Hepatic stellate cell (primary cell): ENCODE measurements at places on chromosomes 3 and 15.

DNA sequence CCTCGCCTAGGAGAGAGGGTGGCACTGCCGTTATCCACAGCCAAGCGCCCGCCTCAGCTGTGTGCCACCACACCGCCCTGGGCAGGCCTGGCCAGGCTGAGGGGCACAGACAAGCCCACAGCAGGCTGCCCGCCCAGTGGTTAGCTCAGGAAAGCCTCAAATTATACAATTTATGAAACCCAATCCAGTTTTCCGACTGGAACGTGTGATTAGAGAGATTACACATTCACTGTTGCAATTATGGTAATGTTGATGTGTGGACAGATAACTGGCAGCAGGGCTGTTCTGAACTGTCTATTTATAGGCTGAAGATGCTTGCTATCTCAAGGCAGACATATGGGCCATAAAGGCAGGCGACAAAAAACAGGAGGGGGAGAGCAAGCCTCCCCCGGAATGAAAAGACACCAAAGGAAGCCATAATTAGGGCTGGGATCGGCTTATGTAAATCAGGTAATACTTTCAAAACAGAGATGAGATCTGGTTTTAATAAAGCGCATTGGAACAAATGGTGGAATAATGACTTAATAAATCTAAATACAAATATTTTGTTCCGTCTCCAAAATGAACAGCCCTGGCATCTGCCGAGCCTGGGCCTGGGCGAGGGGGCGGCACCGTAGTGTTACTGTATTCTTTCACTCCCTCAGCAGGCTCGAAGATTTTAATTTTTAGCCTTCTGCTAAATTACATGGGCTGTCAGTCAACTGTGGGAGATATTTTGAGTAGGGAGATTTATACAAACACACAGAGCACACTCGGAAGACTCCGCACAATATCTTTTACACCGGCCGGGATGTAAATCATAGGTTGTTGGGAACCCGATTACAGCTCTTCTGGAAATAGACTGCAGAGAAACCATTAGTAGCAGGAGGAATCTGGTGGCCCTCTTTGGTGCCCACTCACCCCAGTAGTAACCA is 103.1 kb upstream of the TLE3 start:
- DNase-seq, result no peak

- no peak for DNase-seq
Measured at GRCh38 chr15:59439576-59439975, 1.6 kb downstream of the FAM81A start.

DNA sequence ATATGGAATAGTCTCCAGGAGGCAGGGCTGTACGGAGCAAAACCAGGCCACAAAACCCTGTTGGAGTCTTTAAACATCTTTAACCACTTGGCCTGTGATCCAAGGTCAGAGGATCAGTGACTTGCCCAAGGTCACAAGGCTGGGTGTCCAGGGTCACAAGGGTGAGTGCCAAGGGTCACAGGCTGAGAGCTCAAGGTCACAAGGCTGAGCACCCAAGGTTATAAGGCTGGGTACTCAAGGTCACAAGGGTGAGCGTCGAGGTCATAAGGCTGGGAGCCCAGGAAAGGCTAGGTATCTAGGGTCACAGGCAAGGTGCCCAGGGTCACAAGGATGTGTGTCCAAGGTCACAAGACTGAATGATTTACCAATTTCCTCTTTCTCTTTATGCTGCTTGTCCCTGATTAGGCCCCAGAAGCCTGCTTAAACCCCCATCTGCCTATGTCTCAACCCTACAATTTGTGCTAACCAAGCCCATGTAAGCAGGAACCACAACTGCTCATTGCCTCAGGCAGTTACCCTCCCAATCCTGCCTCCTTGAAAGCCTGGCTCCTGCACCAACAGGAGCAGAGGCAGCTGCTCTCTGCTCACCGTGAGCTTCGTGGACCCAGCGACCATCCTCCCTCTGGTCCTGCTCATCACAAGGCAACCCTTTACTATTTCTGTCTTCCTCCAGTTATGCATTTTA is 51.5 kb downstream of the MGLL start:
- no peak for DNase-seq

GRCh38 chr3:186359078-186359477 is 3.0 kb downstream of the DGKG start:
- no peak for DNase-seq

DNA sequence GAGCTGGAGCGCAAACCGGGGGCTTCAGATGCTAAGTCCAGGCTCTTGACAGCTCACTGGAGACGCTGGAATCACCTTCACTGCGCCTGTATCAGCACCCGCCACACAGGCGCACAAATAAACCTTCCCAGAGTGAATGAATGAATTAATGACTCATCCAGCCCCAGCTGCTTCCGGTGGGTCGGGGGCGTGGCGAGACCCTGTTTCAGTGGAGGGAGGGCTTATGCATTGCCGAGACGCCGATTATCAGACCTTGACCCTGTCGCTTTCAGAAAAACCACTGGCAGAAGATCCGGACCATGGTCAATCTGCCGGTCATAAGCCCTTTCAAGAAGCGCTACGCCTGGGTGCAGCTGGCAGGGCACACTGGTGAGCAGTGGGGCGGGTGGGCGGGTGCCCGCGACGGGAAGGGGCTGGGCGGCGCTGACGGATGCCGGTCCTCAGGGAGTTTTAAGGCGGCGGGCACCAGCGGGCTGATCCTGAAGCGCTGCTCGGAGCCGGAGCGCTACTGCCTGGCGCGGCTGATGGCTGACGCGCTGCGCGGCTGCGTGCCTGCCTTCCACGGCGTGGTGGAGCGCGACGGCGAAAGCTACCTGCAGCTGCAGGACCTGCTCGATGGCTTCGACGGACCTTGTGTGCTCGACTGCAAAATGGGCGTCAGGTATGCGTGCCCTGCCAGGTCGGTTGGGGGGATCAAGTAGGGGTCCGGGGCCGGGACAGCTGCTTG is 7.7 kb downstream of the ITPKA start:
- peak; percentile 60 for DNase-seq

- no peak for DNase-seq
Measured at GRCh38 chr3:119662604-119663373, 2.4 kb upstream of the POPDC2 start.

DNA sequence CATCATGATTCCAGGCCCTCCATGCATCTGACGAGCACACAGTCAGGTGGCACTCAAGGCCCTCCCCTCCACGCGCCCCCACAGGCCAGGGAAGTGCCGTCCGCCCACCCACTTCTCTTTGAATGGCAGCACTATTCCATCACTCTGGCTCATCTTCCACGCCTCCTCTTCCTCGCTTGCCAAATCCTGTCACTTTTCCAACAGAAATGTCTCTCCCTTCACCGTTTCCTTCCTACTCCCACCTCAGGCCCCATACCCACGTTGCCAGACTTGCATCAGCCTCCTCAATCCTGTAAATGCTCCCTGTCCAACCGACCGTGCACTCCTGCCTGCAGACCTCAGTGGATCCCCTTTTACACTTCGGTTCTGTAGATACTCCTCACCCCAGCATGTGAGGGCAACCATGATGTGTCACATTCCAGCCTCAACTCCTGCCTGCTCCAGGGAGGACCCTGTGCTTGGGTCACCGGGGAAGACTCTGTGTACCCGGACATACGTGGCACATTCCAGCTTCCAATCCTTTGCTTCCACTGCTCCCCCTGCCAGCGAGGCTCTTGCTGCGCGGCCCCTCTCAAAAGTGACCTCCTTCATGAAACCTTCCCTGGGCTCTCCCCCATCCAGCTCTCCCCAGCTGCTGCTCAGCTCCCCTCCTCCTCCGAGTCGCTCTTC is 29.6 kb downstream of the ADCY5 start:
- no peak for DNase-seq

DNA sequence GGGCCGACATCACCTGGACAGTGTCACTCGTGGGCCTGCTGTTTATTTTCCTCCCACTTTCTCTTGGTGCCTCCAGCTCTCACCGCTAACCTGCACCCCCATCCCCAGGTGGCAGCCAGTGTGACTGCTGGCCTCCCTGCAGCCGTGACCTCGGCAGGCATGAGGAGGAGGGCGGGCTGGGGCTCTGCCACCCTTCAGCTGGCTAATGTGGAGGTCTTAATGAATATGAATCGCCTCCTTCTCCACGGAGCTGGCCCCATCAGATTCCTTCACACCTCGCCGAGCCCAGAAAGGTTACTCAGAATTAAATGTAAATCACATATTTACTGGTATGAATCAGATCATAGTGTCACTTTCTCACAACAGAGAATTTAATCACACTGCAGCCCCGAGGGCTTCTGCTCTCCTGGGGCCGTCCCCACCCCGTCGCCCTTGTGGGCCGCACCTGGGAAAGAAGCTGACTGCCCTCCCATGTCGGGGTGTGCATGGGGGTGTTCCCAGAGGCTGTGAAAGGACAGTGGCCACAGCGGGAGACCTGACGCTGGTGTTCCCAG is 171.1 kb upstream of the TLE3 start:
- DNase-seq, result no peak

DNA sequence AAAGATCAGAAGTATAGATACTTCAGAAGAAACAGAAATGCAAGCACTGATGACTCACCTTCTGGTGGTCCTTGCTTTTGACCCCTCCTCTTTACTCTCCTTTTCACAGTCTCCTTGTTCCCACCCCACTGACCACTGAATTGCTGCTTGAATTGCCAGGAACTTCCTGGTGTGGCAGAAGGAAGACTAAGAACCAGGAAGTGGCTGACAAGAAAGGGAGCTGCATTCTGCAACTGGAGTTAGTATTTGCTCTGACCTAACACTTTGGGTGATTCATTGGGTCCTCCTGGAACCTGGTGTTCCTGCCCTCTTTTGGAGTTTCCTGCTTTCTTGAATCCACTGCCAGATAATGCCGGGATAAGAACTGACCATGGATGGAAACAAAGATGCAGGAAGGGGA is 23.0 kb downstream of the KY start:
- DNase-seq, result no peak

- DNase-seq, result peak; percentile 45
Measured at GRCh38 chr3:86937306-86937791, 53.6 kb downstream of the VGLL3 start.

- no peak for DNase-seq
Measured at GRCh38 chr3:71372911-71373637, 210.5 kb downstream of the FOXP1 start.

DNA sequence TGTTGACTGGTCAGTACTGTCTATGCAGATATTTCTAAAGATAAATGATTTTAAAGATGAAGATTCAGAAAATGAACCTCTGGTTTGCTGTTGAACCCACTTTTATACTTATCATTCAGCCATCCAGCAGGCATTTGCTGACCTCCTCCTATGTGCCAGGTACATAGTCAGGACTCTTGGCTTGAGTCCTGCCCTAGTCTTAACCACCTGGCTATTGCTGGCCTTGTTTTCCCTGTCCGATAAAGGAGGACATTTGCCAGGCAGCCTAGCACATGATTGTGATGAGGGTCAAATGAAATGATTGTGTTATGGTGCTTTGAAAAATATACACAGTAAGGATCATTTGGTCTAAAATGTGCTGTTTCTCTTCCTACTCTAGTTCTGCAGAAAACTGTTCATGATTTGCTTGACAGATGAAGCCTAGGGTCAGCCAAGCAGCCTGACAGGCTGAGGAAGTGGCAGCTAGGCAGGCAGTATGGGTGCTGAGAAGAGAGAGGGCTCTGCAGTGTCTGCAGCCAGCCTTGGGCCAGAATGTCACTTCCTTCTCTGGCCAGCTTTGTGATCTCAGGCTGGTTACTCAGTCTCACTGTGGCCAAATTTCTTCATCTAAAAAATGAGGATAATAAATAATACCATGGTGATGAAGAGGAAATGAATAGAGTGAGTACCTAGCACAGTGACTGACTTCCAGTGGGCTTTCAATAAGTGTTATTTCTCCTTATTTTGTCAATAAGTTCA is 13.8 kb downstream of the EXOSC7 start:
- DNase-seq, result no peak

DNA sequence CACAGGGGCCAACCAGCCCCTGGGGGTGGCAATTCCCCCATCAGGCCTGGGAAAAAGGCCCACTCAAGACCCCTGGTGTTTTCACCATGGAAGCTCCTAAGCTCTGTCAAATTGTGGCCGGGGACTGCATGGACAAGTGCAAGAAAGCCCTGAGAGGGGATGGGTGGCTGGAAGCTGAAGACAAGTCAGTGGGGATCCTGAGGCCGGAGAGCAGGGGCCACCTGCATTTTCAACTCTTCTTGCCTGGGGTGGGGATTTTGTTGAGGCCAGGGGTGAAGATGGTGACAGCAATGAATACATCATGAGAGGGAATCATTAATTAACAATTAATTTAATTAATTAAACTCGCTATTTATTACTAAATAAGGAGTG is 33.9 kb downstream of the FEM1B start:
- no peak for DNase-seq

DNA sequence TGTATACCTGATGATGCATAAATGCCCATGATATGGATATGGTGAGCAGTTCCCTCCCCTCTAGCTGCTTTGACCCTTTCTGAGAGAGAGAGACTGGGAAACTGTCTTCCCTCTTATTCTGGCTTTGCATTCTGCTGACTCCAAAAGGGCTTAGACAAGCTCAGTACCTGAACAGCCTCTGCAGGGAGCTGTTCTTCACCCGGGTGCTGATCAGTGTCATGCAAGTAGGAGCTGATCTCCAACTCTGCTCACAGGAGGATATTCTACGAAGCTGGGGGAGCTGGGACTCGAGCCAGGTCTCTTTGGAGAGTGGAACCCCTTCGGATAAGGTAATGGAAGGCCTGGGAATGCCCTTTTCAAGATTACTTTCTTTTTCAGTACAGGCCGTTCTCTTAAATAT is 237.1 kb downstream of the RYR3 start:
- no peak for DNase-seq

DNA sequence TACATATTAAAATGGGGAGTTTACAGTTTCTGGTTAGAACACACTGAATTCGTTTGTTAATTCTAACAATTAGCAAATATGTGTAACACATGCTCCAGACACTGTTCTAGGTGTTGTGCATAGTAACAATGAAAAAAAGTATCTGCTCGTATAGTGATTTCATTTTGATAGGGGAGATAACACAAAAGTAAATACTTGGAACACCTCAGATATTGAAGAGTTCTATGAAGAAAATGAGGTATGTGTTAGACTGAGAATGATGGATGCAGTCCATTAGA is 6.8 kb upstream of the TMF1 start:
- DNase-seq, result no peak

DNA sequence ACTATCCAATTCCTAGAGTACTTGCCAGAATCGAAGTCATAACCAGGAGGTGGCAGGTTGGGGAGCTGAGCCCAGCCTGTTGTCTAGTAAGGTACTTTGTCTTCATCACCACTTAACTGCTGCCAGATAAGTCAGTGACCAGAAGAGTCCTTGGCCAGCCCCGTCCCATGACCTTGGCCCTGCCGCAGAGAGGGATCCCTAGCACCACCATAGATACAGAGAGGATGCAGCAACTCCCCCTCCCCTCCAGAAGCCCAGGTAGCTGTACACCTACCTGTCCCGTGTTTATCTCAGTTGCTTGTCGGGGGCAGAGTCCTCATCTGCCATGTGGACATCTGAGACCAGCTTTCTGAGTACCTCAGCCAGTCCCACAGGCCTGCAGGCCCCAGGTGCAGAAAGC is 153.6 kb upstream of the TP63 start:
- DNase-seq, result no peak

GRCh38 chr15:88872106-88872505 is 23.2 kb downstream of the HAPLN3 start:
- no peak for DNase-seq

DNA sequence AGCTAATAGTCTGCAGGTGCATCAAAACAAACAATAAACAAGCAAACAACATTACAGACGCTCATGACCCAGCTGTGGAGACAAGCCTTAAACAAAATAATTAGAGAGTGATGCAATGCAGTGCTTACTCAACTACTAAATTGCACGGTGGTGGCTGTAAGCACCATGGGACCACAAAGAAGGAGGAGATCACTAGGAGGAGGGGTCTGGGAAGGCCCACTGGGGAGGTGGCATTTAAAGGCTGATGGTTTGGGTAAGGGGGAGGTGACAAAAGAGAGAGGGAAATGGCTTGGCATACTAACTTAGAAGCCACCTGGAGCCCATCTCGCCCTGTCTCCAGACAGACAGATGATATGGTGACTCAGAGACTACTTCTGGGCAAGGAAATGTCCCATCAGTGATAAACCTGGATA is 516.7 kb downstream of the FOXP1 start:
- peak; percentile 39 for DNase-seq
